CD4-positive, alpha-beta T cell treated with Interleukin-6 at 100 ng/mL for 8 hours (primary cell): ENCODE measurements at places on chromosomes 7 and 10.
A peak's percentile ranks its signal among the peaks of the same experiment; 100 is the strongest.

DNA sequence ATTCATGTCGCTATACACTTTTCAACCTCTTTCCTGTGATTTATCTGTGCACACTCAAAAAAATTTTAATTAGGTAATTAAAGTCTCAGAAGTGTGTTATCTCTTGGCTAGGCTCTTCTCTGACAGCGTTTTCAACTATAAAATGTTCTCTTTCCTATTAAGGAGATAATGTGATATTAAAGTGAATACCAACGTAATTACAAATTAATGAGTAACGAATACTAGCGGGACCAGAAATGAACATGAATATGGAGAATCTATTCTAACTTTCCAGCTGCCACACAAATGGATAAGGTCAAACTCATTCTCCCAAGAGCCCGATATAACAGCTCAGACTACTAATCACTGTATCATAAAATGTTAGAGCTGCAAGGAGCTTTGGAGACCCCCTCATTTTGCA, 12.0 kb downstream of the COL1A2 start:
- DNase-seq: no peak

GRCh38 chr10:121921238-121921931, 6.4 kb downstream of the ATE1 start:
- no peak for DNase-seq

DNA sequence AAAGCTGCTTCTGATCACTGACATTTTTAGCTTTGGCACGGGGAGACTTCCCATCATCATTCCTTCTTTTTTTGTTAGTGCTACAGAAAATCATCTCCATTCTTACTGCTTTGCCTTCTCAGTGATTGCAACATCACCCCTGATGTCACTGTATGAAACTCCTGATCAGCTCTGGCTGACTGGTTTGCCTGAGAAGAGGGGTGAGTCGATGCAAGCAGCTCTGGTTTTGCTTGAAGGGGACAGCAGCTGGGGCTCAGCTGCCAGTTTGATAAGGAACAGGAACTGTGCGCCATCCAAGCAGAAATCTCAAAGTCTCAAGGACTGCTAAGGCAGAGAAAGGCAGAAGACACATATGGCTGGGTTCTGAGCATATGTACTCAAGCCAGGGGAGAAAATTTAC, 808.5 kb upstream of the CELF2 start:
- no peak for DNase-seq

- no peak for DNase-seq
Measured at GRCh38 chr10:74912682-74913081, 86.3 kb downstream of the KAT6B start.

DNA sequence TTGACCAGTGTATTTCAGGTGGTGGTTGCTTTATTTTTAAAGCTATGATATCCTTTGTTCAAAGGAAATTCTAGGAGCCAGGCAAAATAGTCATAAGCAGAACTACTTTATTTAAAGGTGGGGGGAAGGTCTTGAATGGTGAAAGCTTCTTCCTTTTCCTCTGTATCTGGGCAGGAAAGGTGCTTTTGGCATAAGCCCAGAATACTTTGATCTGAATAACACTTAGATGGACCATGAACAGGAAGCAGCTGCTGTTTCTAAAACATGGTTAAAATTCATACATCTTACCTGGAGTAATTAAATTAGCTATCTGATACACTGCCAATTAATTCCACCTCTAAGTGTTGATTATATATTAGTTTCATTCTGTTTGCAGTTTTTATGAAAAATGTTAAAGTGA, 13.3 kb downstream of the ZNF804B start:
- DNase-seq: no peak

GRCh38 chr10:30865141-30865926, 166.3 kb downstream of the ZNF438 start:
- no peak for DNase-seq

DNA sequence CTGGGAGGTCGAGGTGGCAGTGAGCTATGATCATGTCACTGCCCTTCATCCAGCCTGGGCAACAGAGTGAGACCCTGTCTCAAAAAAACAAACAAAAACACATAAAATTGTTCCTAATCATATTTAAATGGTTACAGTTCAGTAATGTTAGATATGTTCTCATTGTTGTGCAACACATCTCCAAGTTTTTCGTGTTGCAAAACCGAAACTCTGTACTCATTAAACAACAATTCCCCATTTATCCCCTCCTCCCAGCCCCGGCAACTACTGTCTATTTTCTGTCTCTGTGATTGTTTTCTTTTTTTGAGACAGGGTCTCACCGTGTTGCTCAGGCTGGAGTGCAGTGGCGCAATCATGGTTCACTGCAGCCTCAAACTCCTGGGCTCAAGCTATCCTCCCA, 16.1 kb upstream of the PRXL2A start:
- DNase-seq: no peak

GRCh38 chr10:128059266-128059981, 66.8 kb downstream of the MKI67 start:
- DNase-seq: no peak

- DNase-seq: no peak
Measured at GRCh38 chr10:112383325-112383724, 9.4 kb downstream of the ACSL5 start.

- DNase-seq: no peak
Measured at GRCh38 chr7:132214452-132214851, 361.8 kb downstream of the PLXNA4 start.

GRCh38 chr7:16062269-16062668, 359.1 kb downstream of the CRPPA start:
- no peak for DNase-seq

DNA sequence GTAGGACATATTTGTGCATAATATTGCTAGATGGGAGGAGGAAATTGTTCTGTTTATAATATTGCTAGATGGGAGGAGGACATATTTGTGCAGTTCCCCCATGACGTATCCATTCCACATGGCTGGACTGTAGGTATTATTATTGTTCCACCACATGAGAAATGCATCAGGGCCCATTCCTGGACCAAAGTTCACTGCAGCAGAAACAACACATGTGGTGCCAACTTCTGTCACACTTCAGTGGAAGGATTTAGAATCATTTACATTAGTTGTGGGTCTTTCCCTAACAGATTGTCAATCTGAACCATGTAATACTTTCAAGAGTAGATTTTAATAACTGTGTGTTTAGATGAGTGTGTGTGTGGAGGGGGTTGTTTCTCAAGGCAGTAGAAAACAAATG, 32.7 kb upstream of the MACC1 start:
- no peak for DNase-seq

- no peak for DNase-seq
Measured at GRCh38 chr7:128407751-128408708, 1.8 kb downstream of the IMPDH1 start.

DNA sequence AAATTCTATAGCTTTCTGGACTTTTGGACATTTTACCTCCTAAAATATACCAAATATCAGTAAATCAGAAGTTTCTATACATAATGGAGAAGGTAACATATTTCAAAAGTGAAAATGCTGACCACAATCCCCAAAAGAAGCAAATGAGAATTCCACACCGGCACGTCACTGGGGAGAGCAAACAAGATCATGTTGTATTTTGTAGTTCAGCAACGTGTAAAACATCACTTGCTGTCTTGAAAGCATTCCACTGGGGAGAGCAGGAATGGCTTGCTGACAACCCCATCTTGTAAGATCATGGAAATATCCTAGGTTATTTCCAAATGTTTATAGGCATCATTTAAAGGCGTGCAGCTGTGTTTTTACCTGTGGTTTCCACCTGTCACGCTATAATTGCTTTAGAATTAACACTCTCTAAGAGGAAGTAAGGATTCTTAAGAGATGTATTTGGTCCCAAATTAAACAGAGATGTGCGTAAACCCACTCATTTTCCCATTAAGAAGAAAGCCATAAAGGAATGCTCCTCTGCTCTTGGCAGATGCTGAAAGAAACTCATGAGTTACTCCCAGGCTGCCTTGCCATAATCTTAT, 397.1 kb upstream of the POT1 start:
- no peak for DNase-seq

DNA sequence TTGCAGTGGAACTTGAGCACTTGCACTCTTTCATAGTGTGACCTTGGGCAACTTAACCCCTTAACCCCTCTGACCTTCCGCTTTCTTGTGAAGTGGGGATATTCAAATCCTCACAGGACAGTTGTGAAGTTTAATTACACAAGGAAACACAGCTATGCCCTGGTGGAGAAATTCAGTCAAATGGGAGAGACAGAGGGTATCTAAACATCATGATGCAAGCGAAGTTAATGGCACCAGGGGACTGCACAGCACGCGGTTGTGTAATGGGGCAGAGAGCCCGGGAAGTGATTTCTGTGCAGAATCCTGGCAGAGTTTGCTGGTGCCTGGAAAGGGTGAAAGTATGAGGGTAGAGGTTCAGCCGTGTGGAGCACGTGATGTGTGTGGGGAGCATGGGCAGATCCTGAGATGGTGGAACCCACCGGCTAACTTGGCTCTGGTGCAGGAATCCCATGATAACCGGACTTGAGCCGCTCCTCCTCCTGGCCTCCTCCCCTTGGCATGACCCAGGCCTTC, 51.7 kb downstream of the SNX10 start:
- DNase-seq: no peak

DNA sequence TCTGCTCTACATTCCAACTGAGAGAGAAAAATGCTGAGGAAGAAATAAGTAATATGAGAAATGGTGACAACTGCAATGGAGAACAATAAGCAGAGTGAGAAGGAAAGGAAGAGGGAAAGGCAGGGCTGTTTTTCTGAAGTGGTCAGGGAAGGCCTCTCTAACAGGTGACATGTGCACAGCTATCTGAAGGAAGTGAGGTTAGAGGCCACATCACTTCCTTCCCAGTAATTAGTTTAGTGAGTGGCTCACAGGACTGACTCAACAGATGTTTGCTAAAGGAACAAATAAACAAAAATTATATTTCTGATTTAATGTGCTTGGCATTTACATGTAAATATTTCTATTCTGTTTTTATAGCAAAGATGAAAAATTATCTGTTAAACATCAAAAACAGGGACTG, 77.9 kb downstream of the ARHGAP21 start:
- DNase-seq: peak; percentile 31

- no peak for DNase-seq
Measured at GRCh38 chr10:12617191-12618175, 268.1 kb downstream of the CAMK1D start.

GRCh38 chr10:20105931-20106330, 289.7 kb downstream of the PLXDC2 start:
- DNase-seq: no peak

DNA sequence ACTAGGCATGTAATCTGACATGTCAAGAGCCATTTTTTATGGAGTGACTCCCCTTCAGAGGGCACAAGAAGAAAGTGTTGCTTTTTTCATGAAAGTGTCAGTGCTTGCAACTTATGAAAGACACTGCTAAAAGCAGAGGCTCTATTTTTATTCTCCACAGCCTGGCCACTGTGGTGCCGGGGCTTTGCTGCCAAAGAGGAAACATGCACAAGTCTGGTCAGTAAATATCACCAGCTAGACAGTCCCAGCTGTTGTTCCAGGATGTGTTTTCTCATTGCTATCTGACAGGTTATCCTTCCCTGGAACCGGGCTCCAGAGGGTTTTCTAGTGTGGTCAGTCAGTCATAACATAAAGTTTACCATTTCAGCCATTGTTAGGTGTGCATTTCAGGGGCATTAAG, 180.7 kb upstream of the PITRM1 start:
- DNase-seq: no peak

GRCh38 chr10:31669357-31669756, 259.3 kb downstream of the ARHGAP12 start:
- no peak for DNase-seq

- no peak for DNase-seq
Measured at GRCh38 chr7:12550956-12551355, 19.6 kb upstream of the SCIN start.

- no peak for DNase-seq
Measured at GRCh38 chr10:71700731-71701368, 18.7 kb downstream of the C10orf105 start.

DNA sequence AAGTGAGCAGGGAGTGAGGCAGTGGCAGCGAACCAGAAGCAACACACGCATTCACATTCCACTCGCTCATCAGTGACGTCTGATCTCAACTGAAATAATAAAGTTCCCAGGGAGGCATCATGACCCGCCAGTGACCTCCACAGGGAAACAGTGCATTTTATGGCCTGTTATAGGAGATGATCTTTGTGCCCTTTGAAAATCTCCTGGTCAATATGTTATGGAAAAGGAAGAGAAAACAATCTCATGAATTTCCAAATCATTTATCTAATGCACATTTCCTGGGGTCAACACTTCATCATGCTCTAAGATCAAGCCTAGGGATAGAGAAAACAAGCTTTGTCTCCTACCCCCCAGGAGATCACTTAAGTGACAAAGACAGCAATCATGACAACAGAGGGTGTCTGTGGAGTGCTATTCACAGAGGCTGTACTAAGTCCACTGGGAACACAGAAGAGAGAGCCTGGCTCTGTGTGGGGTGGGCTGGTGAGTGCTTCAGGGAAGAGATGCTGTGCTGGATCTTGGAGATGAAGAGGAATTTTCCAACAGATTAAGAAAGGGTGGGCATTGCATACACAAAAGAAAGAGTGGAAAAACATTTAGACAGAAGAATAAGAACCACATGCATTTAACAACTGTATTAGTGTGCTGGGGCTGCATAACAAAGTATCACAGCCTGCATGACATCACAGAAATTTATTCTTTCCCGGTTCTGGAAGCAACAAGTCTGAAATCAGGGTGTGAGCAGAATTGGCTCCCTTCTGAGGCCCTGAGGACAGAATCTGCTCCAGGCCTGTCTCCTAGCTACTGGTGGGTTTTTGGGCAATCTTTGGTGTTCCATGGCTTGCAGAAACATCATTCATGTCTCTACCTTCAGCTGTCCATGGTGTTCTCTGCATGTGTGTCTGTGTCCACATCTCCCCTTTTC, 613.9 kb upstream of the IGFBP3 start:
- DNase-seq: no peak

- DNase-seq: no peak
Measured at GRCh38 chr7:95529701-95530100, 44.0 kb downstream of the ASB4 start.

GRCh38 chr7:55031075-55031474, 12.3 kb downstream of the EGFR start:
- DNase-seq: no peak

- no peak for DNase-seq
Measured at GRCh38 chr10:64379898-64380297, 858.7 kb downstream of the REEP3 start.

- DNase-seq: no peak
Measured at GRCh38 chr10:92847202-92847864, 987 bp upstream of the EXOC6 start.

DNA sequence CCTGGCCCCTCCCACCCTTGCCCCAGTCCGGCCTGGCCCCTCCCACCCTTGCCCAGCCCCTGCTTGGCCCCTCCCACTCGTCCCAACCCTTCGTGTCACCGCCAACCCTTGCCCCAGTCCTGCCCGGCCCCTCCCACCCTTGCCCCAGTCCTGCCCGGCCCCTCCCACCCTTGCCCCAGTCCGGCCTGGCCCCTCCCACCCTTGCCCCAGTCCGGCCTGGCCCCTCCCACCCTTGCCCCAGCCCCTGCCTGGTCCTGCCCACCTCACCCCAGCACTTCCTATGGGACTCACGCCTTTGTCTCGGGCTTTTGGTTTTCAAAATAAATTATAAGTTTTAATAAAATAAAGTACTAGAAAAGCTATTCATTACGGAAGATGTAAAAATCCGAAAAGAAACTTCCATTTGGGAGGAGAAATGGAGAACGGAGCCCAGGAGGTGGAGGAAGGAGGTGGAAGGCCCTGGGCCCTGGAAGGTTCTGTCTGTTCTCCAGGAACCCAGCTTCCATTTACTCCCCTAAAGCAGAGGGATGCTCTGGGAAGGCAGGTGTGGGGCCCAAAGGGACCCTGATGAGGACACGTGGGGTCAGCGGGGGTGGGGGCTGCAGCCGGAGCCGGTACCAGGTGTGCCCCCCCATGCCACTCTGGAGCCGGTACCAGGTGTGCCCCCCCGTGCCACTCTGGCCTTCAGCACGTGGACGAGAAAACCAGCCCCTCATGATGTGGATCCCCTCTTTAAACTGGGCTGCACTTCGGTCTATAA, 52.2 kb downstream of the PWWP2B start:
- no peak for DNase-seq
